Posterior vena cava (tissue), 2 donors: ENCODE measurements at places on chromosomes 13 and 19. TPM values are rescaled to one million over a fixed set of nuclear protein-coding genes. Genes with fewer than 3 reads are reported as not detected.

DNA sequence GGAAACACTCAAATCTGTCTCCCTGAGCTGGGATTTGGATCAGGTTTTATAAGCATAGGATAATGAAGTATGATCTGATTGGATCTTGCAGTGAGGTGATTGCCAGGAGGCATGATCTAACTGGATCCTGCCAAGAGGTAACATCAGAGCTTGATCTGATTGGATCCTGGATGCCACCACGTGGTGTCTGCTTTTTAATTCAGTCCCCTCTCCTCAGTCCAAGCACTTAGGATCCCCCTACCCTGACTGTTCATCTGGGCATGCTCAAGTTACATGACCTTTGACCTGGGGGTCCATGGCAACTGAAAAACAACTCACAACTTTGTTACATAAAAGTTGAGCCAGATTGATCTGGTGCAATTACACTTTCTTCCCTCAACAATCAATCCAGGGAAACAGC lies 47.5 kb upstream of the LSM14A start:
- no peak for DNase-seq

GRCh38 chr19:15468675-15469512 lies 4.5 kb upstream of the RASAL3 start:
- no peak for DNase-seq

The RDH8 gene
- not detected for total RNA-seq

The COX7A1 gene
- total RNA-seq = 232 TPM

- no peak for DNase-seq
These were observed 977.3 kb downstream of the UQCRFS1 start for GRCh38 chr19:28235606-28236125.

The SERTM1 gene
- total RNA-seq = 0.48 TPM

The EHD2 gene
- total RNA-seq = 217 TPM

- no peak for DNase-seq
These were observed 347.5 kb downstream of the DNAJC15 start for GRCh38 chr13:43370842-43371241.

DNA sequence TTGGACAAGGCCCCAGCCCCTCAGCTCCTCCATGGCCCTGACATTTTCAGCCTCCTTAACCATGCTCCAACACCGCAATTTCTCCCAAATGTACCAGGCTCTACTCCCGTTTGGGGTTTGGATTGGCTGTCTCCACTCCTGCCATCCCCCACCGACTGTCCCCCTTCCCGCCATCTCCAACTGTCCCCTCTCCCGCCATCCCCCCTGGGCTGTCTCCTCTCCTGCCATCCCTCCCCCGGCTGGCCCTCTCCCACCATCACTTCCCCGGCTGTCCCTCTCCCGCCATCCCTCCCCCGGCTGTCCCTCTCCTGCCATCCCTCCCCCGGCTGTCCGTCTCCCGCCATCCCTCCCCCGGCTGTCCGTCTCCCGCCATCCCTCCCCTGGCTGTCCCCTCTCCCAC lies 5.4 kb downstream of the BCAT2 start:
- DNase-seq = no peak

DNA sequence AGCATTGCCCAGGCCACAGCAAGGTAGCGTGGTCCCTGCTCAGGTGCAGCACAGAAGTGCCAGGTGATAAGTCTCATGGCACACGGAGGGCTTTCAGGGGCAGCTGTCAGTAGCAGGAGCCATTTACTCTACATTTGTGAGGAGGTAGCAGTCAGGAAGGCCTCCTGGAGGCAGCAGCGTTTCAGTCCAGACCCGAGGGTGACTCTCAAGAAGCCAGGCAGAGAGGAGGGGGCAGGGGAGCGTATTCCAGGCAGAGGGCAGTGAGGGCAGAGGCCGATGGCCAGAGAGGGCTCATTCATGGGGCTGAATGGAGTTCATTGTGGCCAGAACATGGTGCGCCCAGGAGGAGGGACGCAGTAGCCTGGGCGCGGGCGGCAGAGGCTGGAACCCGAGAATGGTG lies 8.9 kb downstream of the PIAS4 start:
- DNase-seq = no peak

DNA sequence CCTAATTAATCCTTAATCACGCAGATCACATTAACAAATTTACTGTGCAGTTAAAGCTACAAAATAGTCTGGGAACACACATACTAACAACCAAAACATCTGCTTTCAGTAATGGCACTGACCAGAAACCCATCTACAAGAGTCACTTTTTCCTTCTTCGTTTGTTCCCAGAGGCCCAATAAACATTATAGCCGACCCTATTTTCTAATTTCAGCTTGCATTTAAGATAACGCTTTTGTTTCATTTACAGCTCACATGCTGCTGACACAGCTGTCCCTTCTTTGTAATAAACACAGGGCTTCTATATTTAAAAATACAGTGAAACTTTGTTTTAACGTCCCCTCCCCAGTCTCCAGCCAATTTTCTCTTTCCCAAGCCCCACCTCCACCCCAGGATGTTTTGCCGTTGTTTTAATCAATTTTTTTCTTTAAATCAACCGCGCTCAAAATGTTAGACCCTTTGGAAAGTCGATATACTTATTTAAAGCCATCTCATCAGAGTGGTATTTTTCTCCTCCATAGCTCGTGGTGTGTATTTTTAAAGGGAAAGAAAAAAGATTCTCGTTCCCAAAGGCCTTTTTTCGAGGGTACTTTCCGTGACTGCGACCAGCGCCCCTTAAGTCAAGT lies 1.7 kb upstream of the WBP4 start:
- DNase-seq = no peak

- DNase-seq = no peak
These were observed 1357.8 kb upstream of the ATXN8OS start for GRCh38 chr13:68749796-68750195.

DNA sequence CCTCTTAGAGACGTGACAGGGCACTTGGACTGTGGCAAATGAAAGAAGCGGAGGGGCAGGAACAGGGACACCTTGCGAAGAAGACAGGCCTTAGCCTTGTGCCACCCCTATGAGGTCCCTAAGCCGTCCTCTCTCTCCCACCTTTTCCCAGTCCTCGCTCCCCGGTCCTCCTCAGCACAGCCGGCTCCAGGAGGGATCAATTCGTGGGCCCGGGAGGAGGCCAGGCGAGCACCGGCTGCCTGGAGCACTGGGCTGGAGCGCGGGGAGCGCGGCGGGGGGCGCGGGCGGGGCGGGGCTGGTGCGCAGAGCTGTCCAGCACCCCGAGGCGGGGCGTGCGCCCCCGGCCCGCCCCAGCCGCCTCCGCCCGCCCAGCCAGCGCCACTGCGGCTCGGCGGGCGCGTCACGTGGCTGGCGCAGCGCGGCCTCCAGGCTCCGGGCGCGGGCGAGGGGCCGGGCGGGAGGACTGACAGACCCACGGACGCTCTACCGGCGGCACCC lies at the start of gene LRP3:
Gene LRP3, plus strand, starts transcription at position 466 of the 498 bp plus-strand sequence. CDS start 456 bp downstream, outside the sequence.
- DNase-seq = no peak

GRCh38 chr13:85142351-85142927 lies 656.8 kb downstream of the SLITRK6 start:
- no peak for DNase-seq

The IZUMO2 gene
- total RNA-seq = not detected

DNA sequence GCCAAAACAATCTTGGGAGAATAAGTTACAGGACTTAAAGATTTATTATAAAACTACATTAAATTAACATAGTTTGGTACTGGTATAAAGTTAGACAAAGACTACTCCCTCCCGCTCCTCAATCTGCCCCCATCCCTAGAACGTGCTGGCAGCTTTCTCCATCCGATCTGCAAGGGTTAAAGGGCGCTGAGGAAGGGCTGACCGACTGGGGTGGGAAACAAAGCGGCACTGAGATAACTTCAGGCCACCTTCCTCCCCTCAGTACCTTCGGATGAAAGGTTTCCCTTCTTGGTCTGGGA lies 790 bp upstream of the SUGT1 start:
- no peak for DNase-seq
